ENCODE measurements at places on chromosomes 16 and 17.

- DNase-seq = no peak
Measured at GRCh38 chr17:6959700-6960099, 36.1 kb upstream of the ALOX12 start.

- no peak for DNase-seq
Measured at GRCh38 chr17:65229621-65229995, 92.4 kb downstream of the RGS9 start.

DNA sequence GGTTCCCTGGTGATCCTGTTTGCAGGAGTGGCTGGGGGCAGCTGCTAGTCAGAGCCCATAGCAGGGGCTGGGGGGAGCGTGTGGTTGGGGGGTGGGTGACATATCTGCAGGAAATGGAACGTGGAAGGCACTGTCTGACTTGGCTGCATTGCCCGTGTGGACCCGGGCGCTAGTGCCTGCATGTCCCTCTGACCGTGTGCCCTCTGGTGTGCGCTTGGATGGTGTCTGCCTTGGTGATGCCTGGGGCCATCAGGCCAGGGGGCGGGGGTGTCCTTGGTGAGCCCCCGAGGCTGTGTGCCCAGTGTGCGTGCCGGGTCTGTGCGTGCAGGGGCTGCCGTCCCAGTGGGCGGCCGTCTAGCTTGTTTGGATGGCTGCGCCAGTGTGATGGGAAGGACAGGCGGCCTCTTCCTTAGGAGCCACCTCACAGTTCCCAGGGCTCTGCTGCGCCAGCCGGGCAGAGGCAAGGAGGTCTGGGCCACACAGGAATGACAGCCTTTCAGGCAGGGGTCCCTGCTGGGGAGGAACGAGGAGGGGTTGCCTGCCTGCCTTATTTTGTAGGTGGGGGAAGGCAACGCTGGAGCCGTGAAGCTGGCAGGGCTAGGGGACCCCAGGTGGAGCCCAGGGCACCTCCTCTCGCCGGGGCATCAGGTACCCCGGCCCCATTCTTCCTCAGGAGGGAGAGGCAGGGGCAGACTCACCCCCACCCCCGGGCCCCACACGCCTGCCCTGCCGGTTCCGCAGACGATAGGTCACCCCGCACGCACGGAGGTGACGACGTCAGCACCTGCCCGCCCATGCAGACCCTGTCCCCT lies 693 bp downstream of the NDRG4 start:
- no peak for DNase-seq

DNA sequence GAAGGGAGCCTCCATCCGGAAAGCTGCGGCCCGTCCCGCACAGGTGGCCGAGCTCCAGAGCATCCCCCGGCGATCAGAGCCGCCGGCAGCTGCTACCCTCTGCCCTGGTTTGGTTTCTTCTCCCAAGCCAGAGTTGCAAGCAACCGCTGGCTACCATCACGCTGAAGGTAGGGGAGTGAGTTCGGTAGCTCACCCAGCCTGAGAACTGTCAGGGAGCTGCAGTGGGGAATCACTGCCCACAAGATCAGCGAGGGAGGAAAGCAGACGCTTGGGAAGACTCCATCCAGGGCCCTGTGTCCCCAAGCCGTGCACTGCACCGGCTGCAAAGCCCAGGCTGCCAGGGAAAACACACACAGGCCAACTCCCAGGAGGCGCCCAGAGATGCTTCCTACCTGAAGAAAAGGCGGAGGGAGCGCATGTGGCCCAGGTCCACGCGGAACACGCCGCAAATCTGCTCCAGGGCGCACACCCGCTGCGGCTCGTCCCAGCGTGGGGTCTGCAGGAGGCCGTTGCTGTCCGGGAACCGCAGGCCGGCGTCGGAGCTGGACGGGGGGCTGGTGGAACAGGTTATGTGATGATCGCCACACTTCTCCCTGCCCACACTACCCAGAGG lies 83.3 kb downstream of the TBC1D16 start:
- DNase-seq = no peak

DNA sequence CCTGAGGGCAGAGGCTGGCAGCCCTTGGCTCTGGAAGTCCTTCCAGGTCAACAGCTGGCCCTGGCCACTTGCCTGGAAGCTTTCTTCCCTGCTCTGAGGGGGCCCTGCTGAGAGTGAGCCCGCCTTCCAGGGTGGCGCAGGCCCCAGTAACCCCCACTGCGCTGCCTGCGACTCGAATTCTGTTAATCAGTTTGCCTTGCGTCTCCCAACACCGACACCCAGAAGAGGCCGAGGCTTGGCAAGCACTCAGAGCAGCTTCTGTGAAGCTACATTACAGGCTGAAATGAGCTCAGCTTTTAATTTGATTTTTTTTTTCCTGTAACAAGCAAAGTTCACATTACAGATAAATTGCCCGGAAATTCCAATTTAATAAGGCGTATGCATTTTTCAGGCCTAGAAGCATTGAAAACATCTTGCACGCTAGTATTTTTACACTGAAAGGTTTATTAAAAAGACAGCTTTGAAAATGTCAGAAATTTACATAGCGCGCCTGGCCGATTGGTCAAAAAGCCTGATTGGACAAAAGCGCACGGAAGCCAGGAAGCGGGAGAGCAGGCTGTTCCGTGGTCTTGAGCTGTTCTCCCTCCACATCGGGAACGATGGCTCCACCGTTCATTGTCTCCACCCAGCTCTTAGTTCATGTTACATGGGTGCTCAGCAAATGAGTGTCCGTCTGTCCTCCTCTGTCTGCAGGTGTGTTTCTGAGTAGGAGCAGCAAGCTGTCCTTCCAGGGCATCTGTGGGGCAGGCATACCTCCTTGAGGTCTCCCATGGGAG lies 65.5 kb upstream of the HSBP1 start:
- DNase-seq = no peak

DNA sequence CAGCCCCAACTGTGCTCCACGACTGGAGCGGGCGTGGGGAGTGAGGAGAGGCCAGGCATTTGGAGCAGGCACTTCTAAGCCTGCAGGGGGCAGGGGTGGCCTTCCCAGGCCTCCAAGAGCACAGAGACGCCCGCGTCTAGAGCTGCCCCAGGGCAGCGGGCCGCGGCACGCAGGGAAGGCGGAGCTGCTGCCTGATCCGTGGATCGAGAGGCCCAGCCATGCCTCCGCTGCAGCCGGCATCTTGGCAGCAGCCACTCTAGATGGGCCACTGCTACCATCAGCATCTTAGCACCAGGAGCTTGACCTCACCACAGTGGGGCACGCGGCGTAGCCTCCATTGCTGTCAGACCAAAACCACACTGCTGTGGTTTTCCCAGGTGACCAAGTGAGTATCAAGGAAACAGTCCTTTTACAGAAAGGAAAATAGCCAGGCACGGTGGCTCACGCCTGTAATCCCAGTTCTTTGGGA lies 20.4 kb upstream of the WDR45B start:
- DNase-seq = no peak

DNA sequence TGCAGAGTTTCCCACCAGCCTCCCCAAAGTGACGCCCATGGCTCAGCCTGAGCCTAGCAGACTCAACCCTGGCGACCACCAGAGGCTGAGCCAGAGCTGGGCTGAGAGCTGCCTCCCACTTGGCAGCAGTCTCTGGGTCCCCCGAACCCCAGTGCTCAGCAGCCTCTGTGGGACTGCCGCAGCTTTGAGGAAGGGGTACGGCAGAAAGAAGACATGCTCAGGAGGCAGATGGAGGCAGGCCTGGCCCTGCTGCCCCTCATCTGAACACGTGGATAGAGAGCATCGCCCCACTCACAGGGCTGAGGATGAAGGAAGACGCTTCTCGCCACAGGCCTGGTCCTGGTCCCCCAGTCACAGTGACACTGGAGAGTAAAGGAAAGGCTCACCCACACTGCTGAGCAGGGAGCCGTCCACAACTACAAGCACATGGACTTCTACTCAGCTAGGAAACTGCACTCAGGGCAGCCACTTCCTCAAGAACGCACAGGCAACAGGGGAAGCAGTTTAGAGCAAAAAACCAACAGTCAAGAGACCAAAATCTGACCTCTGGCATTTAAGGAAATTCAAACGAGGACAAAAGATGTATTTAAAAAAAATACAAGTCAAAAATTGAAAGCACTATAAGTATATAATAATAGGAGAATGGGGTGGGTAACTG lies 45.2 kb upstream of the GSG1L start:
- DNase-seq = no peak

GRCh38 chr16:9348912-9349311 lies 257.5 kb downstream of the HAPSTR1 start:
- DNase-seq = no peak

GRCh38 chr17:70168044-70168976 lies 1.0 kb upstream of the KCNJ2 start:
- peak; percentile 69 for DNase-seq

- DNase-seq = no peak
Measured at GRCh38 chr16:88072571-88073001, 121.4 kb downstream of the BANP start.

GRCh38 chr16:13436641-13437412 lies 483.1 kb upstream of the ERCC4 start:
- DNase-seq = no peak

GRCh38 chr16:69112285-69113129 lies 7.1 kb downstream of the HAS3 start:
- no peak for DNase-seq

GRCh38 chr16:84137287-84137686 lies 7.7 kb downstream of the HSDL1 start:
- DNase-seq = no peak

GRCh38 chr17:6474376-6474775 lies 30.1 kb downstream of the PIMREG start:
- DNase-seq = no peak

GRCh38 chr16:48446534-48446920 lies 61.3 kb upstream of the SIAH1 start:
- no peak for DNase-seq

DNA sequence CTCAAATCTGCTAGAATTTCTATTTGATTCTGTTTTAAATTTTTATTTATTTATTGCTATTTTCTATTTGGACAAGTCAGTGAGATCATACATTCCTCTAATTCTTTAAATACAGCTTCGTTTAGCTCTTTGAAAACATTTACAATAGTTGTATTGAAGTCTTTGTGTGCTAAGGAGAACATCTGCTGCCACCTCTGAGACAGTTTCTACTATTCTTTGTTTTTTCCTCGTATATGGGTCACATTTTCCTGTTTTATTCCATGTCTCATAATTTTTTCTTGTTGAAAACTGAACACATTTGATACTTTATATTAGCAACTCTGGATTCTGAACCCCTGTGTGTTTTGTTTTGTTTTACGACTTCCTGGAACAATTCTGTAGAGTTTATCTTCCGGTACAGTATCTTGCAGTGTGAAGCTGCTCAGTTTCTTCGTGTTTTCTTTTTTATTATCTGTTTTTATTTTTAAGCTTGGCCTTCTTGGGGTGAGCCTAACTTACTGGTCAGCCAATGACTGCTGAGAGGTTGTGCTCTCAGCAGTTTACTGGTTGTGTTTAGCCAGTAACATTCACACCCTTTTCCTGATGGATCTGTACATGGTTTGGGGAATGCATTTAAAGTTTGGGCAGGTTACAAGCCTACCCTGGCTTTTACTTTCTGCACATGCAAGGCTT lies 99.0 kb downstream of the CA4 start:
- no peak for DNase-seq

DNA sequence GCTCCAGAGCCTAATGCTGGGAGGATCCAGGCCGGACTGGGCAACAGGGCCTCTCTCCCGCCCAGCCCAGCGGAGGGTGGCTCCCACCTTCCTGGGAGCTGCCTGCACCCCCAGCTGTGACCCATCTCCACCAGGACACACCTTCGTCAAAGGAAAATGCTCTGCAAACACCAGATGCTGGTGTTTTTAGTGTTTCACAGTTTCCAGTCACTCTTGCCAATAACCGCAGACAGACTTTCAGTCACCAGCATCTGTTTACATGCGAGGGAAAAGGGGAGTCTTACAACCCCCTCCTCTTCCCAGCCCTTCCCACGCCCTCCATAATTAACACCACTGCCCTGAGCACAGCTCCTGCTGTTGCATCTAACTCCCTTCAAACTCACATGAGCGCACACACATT lies 25.3 kb downstream of the KLHDC4 start:
- DNase-seq = no peak

- DNase-seq = no peak
Measured at GRCh38 chr17:82350182-82351030, 8.6 kb upstream of the TEX19 start.

DNA sequence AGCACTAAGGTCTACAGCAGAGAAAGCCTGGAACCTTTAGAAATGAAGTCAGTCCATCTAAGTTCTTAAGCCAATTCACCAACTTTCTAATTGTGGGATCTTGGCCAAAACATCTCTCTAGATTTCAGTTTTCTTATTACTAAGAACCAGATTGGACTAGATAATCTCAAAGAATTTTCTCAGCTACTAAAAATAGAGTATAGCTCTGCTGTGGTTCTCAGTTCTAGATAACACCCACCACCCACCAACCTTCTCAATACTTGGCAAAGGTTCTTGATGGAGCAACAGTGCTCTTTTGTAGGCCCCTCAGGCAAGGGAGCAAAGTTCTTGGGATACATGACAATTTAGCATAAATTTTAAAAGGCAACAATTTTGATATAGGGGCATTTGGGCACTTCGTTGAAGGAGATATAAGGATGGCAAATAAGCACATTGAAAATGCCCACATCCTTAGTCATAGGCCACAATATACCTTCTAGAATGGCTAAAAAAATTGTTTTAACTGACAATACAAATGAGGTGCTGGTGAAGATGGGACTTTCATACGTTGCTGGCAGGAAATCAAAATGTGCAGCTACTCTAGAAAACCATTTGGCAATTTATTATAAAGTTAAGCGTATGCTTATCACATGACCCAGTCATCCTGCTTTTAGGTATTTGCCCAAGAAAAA lies 74.4 kb upstream of the TMEM132E start:
- no peak for DNase-seq

- no peak for DNase-seq
Measured at GRCh38 chr16:54657709-54658102, 273.0 kb upstream of the IRX5 start.

- DNase-seq = no peak
Measured at GRCh38 chr17:28110184-28110583, 67.7 kb downstream of the NLK start.

- DNase-seq = no peak
Measured at GRCh38 chr17:6674586-6674985, 23.0 kb downstream of the C17orf100 start.

DNA sequence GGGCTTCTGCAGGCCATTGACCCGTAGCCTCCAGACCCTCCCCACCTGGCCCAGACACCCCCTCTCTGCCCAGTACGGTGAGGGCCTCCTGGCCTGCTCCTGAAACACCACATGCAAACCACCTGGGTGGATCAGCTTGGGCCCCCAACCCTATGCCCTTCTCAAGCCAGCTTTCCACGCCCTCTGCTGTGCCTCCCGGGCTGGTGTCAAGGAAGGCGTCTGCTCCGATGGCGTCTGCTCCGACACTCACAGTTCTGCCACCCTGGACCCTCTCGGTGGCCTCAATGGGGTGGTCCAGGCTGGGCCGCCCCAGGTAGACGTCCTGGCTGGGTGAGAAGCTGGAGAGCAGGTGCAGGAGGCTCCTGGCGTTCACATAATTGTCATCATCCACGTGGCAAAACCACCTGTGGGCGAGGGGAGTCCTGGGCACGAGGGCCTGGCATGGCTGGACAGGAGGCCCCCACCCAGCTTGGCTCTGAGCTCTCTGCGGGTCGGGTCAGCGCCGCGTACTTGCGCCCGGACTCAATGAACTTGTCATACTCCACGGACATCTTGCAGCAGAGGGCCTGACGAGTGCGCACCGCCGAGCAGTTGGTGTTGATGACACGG lies 1.4 kb downstream of the RFNG start:
- no peak for DNase-seq

- DNase-seq = no peak
Measured at GRCh38 chr17:3885271-3885670, 7.6 kb downstream of the CAMKK1 start.

Data from muscle of arm (tissue), 14 donors.